PC-9 (cell line): ENCODE measurements at places on chromosomes 7 and 10.
A peak's percentile ranks its signal among the peaks of the same experiment; 100 is the strongest.

DNA sequence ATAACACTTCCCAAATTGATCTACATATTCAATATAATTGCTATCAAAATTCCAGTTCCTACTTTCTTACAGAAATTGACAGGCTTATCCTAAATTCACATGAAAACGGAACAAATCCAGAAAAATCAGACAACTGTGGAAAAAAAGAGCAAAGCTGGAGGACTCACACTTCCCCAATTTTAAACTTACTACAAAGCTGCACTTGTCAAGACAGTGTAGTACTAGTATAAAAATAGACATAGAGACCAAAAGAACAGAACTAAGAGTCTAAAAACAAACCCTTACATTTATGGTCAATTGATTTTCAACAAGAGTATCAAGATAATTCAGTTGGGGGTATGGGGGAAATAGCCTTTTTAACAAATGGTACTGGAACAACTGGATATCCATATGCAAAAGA is 27.5 kb downstream of the LMBR1 start:
- DNase-seq, result no peak

DNA sequence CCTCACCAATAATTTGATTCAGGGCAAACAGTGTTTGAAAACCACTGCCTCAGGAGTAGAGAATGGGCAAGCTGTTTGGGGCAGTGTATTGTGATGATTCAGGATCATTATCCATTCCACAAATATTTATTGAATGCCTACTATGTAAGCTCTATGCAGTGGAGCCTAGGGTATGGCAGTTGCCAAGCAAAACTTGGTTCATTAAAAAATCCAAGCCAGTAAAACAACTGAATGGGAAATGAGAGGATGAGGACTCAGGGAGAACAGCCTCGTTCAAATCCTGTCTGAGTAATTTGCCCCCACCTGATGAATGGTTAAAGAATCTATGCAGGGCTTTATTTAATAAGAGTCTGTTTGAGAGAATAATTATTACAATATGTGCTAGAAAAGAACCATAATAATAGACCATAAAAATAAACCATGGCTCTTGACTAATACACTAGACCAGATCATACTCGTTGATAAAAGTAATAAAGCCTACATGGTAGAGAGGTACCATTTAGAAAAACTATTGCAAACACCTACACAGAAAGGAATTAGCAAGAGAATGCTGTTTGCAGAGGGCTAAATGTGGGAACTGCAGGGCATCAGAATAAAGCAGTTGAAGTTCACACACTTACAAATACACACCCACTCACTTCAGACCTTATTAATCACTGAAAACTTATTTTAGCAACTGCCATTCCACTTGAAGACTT is 71.7 kb downstream of the CREB5 start:
- no peak for DNase-seq

DNA sequence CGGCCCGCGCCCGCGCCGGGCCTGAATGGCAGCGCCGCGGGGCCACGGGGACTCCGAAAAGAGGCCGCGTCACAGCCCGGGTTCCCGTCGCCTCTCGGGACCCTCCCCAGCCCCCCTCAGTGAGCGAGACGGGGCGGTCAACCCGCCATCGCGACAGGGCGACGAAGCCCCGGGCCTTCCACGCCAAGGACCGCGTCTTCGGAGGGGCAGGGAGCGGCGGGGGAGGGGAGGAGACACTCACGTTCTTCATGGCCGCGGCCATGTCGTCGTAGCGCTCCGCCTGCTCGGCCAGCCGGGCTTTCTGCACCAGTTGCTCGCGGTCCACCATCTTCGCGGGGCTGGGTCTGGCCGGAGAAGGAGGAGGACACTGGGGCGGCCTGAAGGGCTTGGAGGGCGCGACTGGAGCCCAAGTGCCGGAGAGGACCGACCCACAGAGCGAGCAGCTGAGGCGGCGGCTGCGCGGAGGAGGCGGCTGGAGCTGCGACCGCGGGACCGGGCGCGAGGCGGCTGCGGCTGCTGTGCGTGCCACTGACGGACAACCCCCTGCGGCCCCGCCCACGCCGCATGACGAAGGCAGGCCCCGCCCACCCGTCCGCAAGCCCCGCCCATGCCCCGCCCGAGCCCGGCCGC is at the start of gene YWHAG:
YWHAG (minus strand) TSS at position 511 of the 630 bp plus-strand sequence; CDS start at position 328, 183 bp downstream.
- DNase-seq, result peak; percentile 41

- no peak for DNase-seq
These were observed 226.2 kb upstream of the DGKB start for GRCh38 chr7:15128716-15129115.

DNA sequence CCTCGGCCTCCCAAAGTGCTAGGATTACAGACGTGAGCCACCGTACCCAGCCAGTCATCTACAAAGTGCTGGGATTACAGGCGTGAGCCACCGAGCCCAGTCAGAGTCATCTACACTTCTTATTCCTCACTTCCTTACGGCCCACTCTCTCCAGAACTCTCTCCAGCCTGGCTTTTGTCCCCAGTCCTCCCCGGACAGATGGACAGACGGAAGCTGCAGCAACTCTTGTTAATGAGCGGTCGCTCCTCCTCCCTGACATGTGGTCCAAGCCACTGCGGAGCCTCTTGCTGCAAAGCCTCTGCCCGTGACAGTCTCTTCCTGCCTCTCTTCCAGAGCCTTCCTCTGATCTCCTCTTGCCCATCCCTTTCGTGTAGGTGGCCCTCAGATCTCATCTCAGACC is 45.9 kb downstream of the TMEM270 start:
- DNase-seq, result no peak

GRCh38 chr7:46927131-46927810 is 654.6 kb downstream of the TNS3 start:
- DNase-seq, result peak; percentile 64

DNA sequence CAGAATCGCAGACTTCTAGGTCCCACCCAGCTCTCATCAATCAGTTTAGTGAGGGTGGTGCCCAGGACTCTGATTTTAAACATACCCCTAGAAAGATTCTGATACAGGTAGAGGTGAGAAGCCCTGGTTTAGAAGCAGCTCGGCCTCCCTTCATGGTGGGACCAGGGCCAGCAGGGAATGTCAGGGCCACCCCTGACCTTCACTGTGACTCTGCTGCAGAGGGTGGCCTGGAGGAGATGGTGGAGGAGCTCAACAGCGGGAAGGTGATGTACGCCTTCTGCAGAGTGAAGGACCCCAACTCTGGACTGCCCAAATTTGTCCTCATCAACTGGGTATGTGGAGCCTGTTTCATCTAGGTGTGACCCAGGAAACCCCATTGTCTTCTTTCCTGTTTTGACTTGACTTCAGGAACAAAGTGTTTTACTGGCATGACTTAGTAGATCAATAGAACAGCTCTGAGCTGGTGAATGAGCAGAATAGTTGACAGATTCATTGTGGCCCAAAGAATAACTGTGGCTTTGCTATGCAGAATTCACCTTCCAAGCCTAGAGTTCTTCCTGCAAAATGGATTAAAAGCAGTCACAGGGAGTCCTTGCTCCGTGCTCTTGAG is 7.2 kb downstream of the DBNL start:
- no peak for DNase-seq

DNA sequence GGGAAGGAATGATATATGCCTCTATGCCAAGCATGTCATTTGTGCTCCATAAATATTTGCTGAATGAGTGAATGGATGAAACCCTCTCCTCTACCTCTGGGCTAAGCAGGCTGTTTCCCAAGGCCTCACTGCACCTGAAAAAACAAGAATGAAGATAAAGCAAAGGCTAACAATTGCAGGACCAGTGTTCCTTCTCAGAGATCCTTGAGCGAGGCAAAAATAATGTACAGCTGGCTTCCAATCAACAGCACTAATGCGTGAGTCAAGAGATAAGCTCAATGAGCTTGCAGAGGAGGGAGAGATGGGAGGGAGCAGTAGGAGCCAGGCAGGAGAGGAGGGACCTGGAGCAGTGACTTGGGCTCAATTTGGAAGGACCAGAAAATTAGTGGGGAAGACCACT is 144.5 kb upstream of the NFE2L3 start:
- DNase-seq, result no peak

- DNase-seq, result peak; percentile 90
These were observed 44.6 kb upstream of the ANAPC16 start for GRCh38 chr10:72171175-72171630.
